ENCODE measurements at places on chromosomes 5 and 9.

GRCh38 chr5:160390787-160391696 is 8.8 kb downstream of the FAM200C start:
- no peak for DNase-seq

DNA sequence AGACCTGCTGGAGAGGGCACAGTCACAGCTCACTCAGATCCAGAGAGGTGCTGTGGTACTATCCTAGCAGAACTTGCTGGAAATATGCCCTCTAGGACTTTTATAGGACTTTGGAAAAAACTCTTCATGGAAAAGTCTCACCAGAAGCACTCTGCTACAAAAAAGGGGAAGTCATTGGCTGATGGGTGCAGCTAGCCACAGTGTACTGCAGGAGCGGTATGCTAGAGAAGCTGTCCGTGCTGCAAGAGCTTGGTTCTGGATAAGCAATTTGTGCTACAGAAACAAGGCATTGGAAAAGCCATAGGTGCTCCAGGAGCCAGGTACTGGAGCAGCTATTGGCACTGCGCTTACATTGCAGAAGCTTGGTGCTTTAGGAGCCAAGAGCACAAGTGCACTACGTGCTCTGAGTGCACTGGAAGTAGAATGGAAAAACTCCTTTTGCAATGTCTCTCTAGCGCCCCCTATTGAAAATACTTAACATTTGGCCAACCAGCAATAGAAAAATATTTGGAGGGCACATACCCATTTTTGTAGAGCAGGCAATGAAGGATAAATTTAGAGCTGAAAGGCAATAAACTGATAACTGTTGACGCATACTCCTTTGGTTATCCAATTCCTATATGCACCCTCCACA is 83.4 kb downstream of the MEGF10 start:
- DNase-seq = no peak

GRCh38 chr5:9363026-9363425 is 182.8 kb downstream of the SEMA5A start:
- DNase-seq = no peak

GRCh38 chr5:103624035-103624480 is 61.5 kb upstream of the NUDT12 start:
- DNase-seq = no peak

DNA sequence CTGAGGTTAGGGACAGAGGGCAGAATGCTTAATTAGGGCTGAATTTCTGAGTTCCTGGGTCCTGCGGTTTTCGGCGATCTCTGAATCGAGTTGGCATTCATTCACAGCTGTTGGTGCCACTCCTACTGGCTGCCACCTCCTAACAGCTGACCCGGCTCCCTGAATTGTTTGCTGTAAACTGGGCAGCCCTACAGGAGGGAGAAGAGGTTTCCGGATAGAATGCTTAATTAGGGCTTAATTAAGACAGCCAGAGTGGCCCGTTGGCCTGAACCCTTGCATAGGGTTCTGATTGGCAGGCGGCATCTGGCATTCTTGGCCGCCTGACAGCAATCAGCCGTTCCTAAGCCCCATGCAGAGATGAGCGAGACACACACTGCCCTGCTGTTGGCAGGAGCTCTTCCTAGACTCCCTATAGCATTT is 25.7 kb downstream of the FRMPD1 start:
- DNase-seq = no peak

GRCh38 chr5:132205385-132206125 is 22.1 kb downstream of the P4HA2 start:
- DNase-seq = no peak

DNA sequence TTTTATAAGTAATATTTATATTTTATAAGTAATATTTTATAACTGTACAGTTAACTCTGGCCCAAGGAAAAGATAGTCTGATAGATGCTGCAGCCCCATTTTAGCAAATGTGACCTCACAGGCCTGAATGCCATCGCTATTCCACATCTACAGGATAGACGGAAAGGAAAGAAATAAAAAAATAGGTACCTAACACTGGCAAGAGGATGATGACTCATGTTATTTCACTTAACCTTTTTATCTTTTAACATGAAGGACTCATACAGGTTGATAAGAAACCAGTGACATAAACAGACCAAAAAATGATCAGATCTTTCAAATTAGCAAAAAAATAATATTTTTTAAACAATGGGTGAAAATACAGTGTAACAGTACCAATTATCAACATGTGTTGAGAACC is 2.7 kb downstream of the CD274 start:
- no peak for DNase-seq

DNA sequence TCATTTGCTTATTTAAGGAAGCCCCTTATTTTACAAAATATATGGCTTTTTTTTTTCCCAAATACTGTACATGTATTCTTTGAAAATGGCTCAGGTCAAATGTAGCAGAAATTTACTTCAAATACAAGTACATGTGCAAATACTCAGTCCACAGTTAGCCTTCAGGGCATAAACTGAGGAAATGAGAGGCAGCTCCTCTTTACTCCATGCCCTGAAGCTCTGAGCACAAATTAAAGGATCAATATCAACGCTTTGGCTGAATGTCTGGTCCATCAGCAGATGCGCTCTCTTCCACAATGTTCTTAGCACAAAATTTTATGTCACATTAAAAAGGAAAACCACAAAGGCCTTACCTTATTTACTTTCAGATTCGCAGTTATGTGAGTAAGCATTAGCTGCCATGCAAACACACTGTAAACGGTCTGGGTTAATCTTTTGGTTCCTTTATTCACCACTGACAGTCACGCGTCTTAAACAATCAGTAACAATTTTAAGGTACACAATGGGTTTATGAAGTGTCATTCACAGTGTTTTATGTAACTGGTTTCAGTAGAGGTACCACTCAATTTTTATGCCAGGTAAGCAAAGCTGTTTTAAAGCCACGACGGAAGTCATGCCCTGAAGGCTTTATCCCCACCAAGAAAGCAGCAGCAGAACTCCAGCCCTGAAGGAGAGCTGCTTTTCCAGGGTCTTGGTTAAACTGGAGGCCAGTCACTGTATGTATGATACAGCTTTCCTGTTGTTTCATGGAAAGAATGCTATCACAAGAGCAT is 103.4 kb downstream of the OTULIN start:
- no peak for DNase-seq

DNA sequence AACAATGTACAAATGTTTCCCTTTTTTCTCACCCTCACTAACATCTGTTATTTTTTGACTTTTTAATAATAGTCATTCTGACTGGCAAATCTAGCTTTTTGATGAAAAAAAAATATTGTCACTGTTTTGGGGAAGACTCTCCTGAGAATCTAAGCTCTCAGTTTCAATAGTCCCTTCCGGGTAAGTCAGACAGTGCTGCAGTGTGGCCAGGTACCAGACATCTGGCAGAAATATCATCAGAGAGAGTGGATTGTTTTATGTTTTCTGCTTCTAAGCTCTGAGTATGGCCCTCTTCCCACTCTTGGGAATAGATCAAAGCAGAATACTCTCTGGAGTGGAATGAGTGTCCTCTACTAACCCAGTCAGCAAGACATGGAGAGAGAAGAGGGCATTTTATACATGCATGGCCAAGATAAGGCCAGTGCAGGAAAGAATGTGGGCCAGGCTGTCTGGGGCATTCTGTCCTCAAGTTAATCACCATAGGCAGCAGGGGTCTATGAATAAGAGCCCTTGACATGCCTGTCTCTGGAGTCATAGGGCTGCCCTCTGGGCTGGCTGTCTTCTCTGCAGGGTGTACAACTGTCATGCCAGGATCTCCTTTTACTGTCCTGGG is 38.5 kb upstream of the OR2S2 start:
- DNase-seq = no peak

DNA sequence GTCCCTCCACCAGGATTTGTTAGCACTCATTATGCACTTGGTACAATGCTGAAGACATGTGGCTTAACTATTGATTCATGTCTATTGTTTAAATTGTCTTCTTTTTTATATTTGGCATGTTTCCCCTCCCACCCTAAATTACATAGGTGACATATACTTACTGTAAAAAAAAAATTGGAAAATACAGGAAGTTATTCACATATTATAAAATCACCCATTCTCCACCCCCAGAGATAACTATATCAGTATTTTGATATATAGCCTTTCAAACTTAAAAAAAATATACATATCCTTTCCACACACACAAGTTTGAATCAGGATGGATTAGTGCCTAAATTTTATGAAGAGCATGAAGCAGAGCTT is 87.6 kb downstream of the FGF1 start:
- DNase-seq = no peak

GRCh38 chr5:26229848-26230247 is 808.5 kb downstream of the CDH9 start:
- no peak for DNase-seq

GRCh38 chr9:131682261-131682660 is 57.6 kb downstream of the RAPGEF1 start:
- no peak for DNase-seq

GRCh38 chr5:109407913-109408312 is 1.9 kb downstream of the PJA2 start:
- DNase-seq = no peak

GRCh38 chr5:78655746-78656290 is 7.2 kb upstream of the LHFPL2 start:
- DNase-seq = no peak

DNA sequence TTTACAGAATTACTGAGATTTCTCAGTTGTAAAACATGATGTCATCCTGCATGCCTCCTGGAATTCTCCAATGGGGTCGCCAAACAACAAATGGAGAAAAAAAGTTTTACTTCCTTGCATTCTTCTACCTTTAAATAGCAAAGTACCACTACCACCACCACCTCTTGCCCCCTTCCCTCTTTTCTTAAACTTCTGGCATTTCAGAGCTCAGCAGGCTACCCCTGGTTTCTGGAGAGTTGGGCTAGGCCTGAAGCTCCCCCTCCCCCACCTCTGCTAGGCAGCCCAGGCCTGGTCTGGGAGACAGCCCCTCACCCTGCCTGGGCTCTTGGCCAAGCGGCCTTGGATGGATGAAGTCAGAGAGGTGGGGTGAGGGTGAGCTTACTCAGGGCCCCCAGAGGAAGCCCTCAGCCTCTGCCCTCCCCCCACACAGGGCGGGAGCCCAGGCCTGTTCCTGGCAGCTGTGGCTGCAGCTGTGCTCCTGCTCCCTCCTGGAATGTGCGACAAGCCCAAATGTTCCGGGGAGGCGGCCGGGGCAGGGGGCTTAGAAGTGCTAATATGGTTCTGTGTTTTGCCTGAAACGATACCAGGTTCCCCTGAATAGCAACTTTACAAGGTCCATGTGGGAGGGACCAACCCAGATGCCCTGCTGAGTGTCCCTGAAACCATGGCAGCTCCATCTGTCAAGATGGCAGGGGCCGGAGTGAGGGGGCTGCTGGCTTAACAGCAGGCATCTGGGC is 6.0 kb upstream of the CCIN start:
- DNase-seq = no peak

- no peak for DNase-seq
Observed at GRCh38 chr5:100694100-100694499, 158.9 kb downstream of the FAM174A start.

DNA sequence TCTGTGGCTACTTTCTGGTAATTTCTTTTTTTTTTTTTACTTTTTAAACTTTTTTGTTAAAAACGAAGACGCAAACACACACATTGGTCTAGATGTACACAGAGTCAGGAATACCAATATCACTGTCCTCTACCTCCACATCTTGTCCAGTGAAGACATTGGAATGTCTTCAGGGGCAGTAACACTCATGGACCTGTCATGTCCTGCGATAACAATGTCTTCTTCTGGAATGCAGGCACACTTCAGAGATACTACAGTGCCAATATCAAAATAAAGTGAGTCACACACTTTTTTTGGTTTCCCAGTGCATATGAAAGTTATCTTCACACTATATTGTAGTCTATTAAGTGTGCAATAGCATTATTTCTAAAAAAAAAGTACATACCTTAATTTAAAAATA is 175.9 kb downstream of the ARRDC3 start:
- DNase-seq = no peak

DNA sequence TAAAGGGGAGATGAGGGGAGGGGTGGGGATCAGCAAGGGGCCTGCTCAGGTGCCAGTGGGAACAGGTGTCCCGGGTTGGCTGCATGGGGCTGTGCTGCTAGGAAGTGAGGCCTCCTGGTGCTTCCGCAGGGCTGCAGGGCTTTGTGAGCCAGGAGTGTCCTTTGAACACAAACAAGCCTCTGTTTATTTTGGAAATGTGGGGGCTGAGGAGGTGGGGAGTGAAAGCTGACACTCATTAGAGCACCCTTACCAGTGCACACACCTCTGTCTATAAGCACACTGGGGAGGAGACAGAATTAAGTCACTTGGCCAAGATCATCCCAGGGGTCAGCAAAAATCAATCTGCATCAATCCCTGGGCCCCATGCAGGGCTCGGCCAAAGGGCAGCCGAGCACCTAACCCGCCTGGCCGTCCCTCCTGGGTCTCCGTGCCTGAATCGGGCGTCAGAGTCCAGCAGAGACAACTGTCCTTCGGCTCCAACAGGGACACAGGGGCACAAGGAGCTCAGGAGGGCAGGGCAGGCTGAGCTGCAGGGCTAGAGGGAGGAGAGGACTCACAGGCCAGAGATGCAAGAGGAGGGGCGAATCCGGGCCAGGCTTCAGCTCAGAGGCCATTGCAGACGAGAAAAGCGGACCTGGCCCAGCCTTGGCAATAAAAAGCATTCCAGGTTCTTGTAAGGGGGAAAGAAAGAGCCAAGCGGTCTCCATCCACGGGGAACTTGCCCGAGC is 99.8 kb downstream of the VAV2 start:
- DNase-seq = no peak

DNA sequence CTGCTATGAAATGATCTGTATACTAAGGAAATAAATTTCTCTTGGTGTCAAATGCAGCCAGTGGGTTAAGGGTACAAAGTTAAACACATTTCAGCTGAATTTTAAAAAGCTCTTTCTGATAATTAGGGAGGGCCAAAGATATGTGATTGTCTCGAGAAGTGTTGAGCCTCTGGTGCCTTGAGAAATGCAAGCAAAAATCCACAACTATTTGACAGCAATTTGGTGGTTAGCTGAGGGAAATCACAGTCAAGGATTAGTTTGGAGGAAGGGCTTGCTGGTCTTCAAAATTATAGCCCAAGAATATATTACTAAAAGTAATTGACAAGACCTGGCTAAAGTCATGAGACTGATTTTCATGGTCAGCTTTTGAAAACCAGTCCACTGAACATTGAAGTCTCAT is 255.7 kb upstream of the PPP1R2B start:
- DNase-seq = no peak

DNA sequence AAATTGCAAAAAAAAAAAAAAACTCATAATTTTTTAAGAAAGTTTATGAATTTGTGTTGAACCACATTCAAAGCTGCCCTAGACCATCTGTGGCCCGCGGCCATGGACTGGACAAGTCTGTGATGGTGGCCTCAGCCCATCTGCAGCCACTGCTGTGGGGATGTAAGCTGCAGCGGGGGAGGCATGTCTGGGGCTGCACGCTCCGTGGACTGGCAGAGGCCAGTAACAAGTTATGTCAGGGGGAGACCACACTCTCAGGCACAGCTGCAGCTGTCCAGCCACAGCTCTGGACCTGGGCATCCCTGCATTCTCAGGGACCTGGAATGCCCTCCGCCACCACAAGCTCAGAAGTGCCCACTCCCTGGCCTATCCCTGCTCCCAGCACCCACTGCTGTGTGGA is 1272.3 kb upstream of the CDH9 start:
- DNase-seq = no peak

- DNase-seq = no peak
Observed at GRCh38 chr5:124343451-124343867, 403.0 kb downstream of the ZNF608 start.

GRCh38 chr5:98769210-98769958 is 4.1 kb upstream of the RGMB start:
- DNase-seq = no peak
